ENCODE measurements at places on chromosomes 2 and 18.

- DNase-seq: no peak
These were observed 42.5 kb downstream of the RNF144A start for GRCh38 chr2:6959751-6960150.

- no peak for DNase-seq
These were observed 81.9 kb downstream of the DGKD start for GRCh38 chr2:233436191-233436581.

GRCh38 chr2:8877894-8878293 is 40.5 kb upstream of the KIDINS220 start:
- DNase-seq: no peak

DNA sequence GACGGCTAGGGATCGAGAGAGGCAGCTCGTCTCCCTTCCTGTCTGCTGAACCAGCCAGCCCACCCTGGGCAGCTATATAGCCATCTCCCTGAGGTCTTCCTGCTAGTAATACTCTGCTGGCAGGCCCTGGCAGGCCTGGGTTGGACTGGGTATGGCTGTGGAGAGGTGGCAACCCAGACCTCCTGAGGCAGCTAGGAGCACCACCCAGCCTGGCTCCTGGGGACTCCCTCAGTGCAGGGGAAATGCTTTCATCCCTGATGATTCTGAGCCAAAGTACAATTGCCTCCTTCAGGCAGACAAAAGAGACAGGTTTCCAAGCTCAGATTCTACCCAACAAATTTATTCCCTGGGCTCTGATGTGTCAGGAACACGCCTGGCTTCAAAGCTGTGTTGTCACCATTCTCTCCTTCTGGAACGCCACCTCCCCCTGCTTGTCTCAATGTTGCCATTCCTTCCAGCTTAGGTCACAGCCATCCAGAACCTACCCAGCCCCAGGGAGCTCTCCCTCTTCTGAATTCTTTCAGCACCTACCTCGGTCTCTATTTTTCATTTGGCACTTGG is 4.7 kb upstream of the DNAJB2 start:
- no peak for DNase-seq

DNA sequence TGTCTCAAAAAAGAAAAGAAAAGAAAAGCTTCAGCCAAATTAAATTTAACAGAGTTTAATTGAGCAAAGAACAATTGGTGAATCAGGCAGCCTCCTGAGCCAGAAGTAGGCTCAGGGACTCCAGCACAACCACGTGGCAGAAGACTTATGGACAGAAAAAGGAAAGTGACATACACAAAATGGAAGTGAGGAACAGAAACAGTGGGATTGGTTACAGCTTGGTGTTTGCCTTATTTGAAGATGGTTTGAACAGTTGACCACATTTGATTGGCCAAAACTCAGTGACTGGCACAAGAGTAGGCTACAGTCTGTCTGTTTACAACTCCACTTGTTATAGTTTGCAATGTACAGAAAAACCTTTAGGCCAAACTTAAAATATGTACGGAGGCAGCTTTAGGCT is 83.1 kb downstream of the SOCS6 start:
- no peak for DNase-seq

DNA sequence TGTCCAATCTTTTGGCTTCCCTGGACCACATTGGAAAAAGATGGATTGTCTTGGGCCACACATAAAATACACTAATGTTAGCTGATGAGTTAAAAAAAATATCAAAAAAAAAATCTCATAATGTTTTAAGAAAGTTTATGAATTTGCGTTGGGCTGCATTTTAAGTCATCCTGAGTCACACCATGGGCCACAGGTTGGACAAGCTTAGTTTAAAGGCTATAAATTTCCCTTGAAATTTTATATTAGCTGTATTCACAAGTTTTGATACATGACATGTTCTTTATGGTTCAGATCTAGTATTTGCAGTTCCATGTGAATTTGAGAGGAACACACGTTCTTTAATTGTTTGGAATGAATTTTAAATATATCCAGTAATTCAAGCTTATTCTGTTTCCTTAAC is 21.9 kb downstream of the CARF start:
- no peak for DNase-seq
